ENCODE measurements at places on chromosomes 11 and 22. TPM values are rescaled to one million over a fixed set of nuclear protein-coding genes. Genes with fewer than 3 reads are reported as not detected.

Gene PGA5
- total RNA-seq, result not detected

Gene OR51B2
- total RNA-seq, result not detected

GRCh38 chr11:10604340-10604748, 35.9 kb upstream of the LYVE1 start:
- DNase-seq, result no peak

- peak; percentile 81 for DNase-seq
These were observed 769 bp downstream of the MAFF start for GRCh38 chr22:38202437-38203089.

DNA sequence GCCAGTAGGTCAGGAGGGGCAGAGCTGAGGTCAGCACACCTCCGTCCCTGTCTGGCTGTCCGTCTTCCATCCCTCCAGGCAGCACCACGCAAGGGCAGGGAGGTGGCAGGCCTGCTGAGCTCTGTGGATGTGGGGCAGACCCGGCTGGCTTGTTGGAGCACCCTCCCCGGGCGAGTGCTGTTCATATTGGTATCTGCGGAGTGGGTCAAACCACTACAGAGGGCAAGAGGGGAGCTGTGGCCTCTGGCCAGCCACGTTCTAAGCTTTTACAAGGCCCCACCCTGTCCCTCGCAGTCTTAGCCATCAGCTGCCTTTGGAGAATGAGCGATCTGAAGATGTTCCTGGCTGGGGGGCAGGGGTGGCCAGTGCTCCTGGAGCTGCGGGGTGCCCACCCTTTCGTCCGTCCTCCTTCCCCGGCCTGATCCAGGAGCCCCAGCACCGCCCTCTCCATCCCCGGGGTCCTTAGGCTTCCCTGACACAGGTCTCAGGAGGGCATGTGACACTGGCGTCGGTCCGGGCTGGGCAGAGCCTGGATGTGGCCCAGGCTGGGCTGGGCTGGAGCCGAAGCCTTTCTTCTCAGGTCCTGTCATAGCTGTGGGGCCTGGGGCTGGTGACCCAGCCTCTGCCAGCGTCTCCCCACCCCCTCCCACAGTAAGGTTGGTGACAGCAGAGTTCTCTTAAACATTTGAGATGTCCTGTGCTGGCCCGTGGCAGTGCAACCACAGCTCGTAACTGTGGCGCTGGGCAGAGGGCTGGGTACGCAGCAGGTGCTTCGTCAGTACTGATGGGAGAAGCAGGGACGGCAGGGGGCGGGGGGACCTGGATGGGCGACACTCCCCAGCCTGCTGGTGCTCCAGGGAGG, 31.7 kb upstream of the GRAMD4 start:
- no peak for DNase-seq

DNA sequence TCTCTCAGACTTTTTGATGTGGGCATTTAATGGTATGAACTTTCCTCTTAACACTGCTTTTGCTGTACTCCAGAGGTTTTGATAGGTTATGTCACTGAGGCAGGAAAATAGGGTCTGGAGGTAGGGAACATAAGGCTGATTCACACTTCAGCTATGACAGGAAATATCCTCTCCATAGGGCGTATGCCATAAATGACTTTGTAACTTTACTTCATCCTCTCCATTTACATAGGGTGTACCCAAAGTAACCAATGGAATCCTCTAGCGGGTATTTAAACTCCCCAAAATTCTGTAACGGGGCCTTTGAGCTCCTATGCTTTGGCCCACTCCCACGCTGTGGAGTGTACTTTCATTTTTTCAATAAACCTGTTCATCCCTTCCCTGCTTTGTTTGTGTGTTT, 49.5 kb downstream of the OR2AT4 start:
- no peak for DNase-seq

DNA sequence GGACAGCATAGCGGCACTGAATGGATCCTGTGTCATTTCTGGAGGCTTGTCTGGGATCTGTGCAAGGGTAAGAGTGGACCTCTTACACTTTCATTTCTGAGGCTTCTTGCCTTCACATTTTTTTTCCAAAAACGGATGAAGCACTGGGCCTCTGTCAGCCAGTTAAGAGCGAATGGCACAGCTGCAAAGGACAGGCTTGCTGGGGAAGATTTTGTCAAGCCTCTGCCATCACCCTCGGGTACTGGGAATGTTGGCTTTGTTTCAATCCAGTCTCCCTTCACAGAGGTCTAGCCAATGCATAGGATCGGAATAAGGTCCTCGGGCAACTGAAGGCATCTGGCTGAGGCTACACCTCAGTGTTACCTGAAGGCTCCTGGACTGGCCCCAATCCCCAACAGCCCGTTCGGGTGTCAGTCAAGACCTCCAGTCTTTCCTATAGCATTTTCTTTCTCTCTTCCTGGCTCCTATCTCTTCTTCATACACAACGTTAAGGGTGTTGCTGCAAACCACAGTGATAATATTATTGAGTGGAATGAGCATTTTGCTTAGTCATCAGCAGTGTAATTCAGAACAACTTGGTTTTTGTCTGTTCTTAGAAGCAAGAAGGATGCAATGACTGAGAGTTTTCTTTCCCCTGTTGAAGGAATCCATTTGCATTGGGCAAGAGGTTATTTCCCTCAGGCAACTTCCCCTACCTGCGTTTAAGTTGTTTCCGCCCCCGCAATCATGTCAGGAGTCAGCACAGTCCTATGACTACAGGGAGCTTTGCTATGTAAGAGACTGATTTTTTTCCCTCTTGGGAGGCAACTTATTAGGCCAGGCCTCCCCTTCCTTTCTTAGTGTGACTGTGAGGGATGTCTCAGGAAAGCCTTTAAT, 22.8 kb downstream of the NPAT start:
- DNase-seq, result no peak

DNA sequence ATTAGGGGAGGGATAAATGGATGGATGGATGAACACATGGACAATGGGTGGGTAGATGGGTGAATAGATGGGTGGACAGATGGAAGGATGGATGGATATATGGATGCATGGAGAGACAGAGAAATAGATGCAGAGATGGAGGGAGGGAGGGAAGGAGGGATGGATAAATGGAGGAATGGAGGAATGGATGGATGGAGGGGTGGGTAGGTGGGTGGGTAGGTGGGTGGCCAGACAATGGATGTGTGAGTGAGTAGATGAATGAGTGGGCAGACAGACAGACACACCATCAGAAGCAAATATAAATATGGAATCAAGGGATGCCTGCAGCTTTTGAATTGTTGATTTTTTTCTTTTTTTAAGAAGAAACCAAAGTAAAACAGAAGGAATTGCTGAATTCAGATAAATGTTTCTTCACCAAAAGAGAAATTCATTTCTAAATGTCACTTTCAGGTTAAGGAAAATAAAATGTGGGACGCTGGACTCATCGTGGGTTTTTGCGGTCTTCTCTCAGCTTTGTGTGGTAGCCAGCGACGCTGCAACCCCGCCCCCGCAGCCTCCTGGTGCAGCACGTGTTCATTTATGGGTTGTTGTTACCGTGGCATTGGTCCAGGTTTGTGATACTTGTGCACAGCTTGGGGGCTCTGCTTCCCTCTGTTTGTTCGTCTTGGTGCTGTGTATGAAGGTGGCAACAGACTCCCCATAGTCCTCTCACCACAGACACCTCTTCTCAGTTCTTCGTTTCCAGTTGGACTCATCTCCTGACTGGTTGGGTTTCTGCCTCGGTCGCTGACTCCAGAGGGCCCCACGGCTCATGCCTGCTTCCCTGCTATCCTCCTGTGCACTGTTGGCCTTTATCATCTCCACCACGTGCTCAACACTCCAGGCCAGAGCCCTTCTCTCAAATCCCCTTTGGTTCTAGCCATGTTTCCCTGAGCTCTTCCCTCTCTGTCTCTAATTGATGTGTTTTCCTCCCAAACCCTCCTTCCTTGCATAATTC, 76.4 kb downstream of the CDKN1C start:
- DNase-seq, result no peak

DNA sequence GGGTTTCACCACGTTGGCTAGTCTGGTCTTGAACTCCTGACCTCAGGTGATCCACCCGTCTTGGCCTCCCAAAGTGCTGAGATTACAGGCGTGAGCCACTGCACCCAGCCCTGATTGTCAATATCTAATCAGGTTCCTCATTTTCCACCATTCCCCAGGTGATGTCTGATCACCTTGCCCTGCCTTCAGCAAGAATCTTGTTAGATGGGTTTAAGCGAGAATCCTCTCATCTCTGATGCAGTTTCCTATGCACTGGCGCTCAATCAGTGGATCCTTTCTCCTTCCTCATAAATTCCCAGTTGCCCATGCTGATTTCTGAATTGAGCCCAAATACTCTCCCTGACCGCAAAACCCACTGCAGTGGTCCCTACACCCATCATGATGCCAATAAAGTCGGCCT, 664 bp upstream of the ZC3H7B start:
- no peak for DNase-seq

Measured in thoracic aorta (tissue), 2 donors.